ENCODE measurements at places on chromosomes 6 and 20. TPM values are rescaled to one million over a fixed set of nuclear protein-coding genes. Genes with fewer than 3 reads are reported as not detected.
A peak's percentile ranks its signal among the peaks of the same experiment; 100 is the strongest.

DNA sequence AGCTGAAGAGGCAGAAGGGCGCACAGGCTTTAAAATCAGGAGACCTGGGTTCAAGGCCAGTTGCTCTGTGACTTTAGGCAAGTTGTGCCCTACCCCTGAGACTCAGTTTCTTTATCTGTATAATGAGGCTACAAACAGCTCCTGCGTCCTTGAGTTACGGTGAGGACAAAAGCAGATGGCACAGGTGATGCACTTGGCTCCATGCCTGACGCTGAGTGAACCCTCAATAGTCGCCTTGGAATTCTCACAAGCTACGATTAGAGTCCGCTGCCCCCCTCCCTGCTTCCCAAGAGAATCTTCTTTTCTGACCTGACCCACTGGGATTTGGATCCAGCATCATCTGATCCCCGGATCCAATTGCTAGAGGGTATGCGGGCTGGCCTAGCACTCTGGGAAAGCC lies 6.4 kb downstream of the KCNG1 start:
- no peak overlapping the region for H3K4me3 ChIP-seq
- H3K27me3 ChIP-seq, result peaks cover 31% of the 10 kb centered on the region
- DNase-seq, result no peak
- peaks cover 2% of the 10 kb centered on the region for H3K4me1 ChIP-seq
- H3K36me3 ChIP-seq, result no peaks in the 10 kb centered on the region

GRCh38 chr6:163712566-163712961 lies 298.0 kb downstream of the QKI start:
- no peak overlapping the region for H3K4me3 ChIP-seq
- no peak for DNase-seq
- H3K27me3 ChIP-seq, result peaks cover 2% of the 10 kb centered on the region
- H3K27ac ChIP-seq, result no peak overlapping the region

- H3K4me1 ChIP-seq, result no peaks in the 10 kb centered on the region
- H3K27me3 ChIP-seq, result peaks cover 10% of the 10 kb centered on the region
- no peaks in the 10 kb centered on the region for H3K36me3 ChIP-seq
- no peak overlapping the region for H3K27ac ChIP-seq
- H3K4me3 ChIP-seq, result no peak overlapping the region
These were observed 6.0 kb downstream of the STMND1 start for GRCh38 chr6:17107863-17108262.

- no peak overlapping the region for H3K4me3 ChIP-seq
- no peak for DNase-seq
- H3K36me3 ChIP-seq, result no peaks in the 10 kb centered on the region
- H3K27ac ChIP-seq, result no peak overlapping the region
These were observed 147.6 kb upstream of the NRN1 start for GRCh38 chr6:6154335-6154734.

GRCh38 chr6:132228894-132229293 lies 172.4 kb downstream of the MOXD1 start:
- no peak overlapping the region for H3K27ac ChIP-seq
- no peaks in the 10 kb centered on the region for H3K36me3 ChIP-seq
- DNase-seq, result no peak
- no peak overlapping the region for H3K4me3 ChIP-seq
- peaks cover 3% of the 10 kb centered on the region for H3K27me3 ChIP-seq
- no peaks in the 10 kb centered on the region for H3K4me1 ChIP-seq

DNA sequence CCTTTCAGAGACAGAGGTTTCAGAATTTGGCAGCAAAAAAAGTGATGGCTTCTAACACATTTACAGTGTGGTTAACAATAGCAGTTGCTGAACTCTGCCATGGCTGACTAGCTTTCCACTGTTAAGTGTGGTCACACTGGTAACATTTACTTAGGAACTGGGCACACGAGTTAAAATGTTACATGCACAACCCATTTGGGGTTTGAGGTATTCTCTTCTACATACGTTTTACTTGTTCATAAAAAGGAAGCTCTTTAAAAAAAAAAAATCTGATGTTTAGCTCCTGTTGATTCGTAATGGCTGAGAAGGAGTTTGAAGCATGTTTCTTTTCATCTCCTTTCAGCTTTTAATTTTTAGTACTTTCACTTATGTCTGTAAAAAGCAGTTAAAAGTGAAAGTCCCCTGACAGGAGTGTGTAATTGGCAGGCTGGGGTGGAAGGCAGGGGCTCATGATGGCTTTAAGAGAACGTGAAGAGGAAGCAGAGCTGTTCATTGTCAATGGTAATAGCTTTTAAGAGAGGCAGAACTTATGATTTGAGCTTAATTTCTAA lies 245.9 kb downstream of the FARS2 start:
- H3K4me3 ChIP-seq, result no peak overlapping the region
- H3K27ac ChIP-seq, result peak overlapping the region; percentile 29
- H3K27me3 ChIP-seq, result no peaks in the 10 kb centered on the region
- H3K4me1 ChIP-seq, result peaks cover 18% of the 10 kb centered on the region

- H3K27ac ChIP-seq, result no peak overlapping the region
- H3K4me1 ChIP-seq, result no peaks in the 10 kb centered on the region
- peaks cover 31% of the 10 kb centered on the region for H3K36me3 ChIP-seq
- DNase-seq, result no peak
- no peaks in the 10 kb centered on the region for H3K27me3 ChIP-seq
These were observed 13.7 kb downstream of the NPEPL1 start for GRCh38 chr20:58706150-58706892.

DNA sequence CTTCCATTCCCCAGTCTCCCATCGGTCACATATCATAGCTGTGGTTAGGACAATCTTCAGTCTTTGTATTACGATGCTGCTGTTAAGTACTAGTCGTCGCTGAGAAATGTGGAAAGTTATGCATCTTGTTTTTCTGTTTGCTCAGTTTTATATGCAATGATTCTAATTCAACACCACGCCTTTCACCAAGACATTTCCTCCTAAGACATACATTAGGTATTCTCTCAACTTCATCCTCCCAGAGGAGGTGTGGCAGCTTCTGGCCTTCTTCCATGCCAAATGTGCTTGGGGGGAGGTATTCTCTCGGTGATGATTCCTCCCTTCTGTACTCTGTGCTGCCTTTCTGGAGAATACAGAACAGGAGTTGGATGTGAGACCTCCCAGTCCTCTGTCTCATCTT lies 66.1 kb downstream of the B4GALT5 start:
- H3K4me3 ChIP-seq, result no peak overlapping the region
- peaks cover 49% of the 10 kb centered on the region for H3K36me3 ChIP-seq

DNA sequence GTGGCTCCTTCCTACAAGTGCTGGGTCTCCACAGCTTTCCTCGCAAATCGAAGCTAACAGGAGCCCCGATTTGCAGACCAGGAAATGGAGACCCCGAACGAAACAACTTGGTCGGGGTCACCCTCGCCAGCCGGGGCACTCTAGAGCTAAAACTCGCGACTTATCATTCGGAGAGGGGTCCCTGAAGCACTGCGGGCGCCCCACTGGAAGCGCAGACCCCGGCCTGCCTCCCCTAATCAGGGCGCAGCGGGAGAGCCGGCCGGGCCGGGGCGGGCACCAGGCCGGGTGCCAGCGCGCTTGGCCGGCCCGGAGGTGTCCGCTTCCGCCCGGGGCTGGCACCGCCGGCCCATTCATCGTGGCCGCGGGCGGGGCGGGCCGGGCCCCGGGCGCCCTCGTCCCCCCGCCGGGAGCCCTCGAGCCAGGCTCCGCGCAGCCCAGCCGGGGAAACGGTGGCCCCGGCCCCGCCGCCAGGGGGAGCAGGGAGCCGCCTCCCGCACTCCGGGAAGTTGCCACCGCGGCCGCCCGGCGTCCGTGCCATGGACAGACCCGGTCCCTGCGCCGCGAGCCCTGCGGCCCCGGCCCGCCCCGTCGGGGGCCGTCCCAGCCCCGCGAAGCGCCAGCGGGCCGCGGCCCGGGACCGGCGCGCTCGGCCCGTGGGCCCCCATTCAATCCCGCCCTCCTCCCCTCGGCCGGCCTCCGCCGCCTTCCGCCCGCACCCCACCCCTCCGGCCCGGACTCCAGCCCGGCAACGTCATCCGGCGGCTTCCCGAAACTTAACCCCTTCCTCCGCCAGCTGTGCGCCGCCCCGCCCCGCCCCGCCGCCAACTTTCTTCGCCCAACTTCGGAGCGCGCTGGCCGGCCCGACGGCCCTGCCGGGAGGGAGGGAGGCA lies 961 bp downstream of the RRBP1 start:
- H3K27me3 ChIP-seq, result peaks cover 20% of the 10 kb centered on the region
- H3K4me1 ChIP-seq, result peaks cover 30% of the 10 kb centered on the region
- peak; percentile 70 for DNase-seq
- peaks cover 35% of the 10 kb centered on the region for H3K36me3 ChIP-seq
- peak overlapping the region; percentile 74 for H3K27ac ChIP-seq
- peak overlapping the region; percentile 80 for H3K4me3 ChIP-seq

GRCh38 chr6:50821441-50822077 lies 2.9 kb downstream of the TFAP2B start:
- H3K36me3 ChIP-seq, result no peaks in the 10 kb centered on the region
- peaks cover 7% of the 10 kb centered on the region for H3K4me1 ChIP-seq
- peaks cover 89% of the 10 kb centered on the region for H3K27me3 ChIP-seq
- no peak overlapping the region for H3K27ac ChIP-seq
- no peak overlapping the region for H3K4me3 ChIP-seq

DNA sequence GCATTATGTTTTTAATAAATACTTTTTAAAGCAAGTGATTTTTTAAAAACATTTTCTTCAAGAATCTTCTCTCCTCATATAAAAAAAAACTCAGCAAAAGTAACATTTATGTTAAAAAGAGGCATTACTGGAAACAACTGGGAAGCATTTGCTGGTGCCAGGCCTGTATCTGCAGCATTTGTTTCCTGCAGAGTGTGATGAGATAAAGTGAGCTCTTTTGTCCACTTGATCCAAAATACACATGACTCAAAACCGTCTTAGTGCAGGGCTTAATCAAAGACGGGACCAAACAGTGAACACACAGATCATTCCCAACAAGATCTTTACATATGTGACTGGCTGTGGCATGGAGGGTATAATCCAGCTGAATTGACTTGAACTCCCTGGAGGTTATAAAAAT lies 28.3 kb upstream of the RIPPLY2 start:
- no peak for DNase-seq
- H3K4me1 ChIP-seq, result no peaks in the 10 kb centered on the region
- no peak overlapping the region for H3K27ac ChIP-seq
- no peaks in the 10 kb centered on the region for H3K27me3 ChIP-seq

DNA sequence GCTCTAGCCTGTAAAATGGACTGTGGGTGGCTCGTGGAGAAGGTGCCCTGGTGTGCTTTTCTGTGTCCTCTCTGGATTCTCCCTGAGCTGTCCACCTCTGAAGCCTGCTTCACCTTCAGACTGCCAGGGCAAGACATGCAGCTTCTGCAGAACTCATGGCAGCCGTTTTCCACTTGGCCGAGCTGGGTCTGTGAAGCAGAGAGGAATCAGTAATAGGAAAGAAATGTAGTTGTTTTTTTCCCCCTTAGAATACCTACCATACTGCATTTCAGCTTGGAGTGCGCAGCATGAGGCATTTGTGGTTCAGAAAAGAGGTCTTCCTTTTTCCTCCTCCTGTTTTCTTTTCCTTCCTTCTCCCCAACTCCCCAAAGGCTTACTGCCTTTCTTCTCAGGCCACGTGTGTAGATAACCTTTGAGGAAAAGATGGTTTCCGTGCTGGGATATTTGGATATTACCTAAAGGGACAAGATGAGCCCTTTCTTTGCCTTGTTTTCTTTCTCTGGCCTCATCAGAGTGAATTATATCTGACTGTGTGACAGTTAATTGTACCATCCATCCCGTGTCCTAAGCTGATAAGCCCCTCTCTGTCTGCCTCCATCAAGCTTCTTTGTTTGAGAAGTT lies 39.4 kb downstream of the RREB1 start:
- H3K27ac ChIP-seq, result peak overlapping the region; percentile 59
- H3K27me3 ChIP-seq, result no peaks in the 10 kb centered on the region
- DNase-seq, result no peak
- peak overlapping the region; percentile 48 for H3K4me3 ChIP-seq
- H3K4me1 ChIP-seq, result peaks cover 65% of the 10 kb centered on the region

- H3K4me1 ChIP-seq, result no peaks in the 10 kb centered on the region
- H3K27ac ChIP-seq, result no peak overlapping the region
- H3K4me3 ChIP-seq, result no peak overlapping the region
- H3K36me3 ChIP-seq, result no peaks in the 10 kb centered on the region
- H3K27me3 ChIP-seq, result peaks cover 2% of the 10 kb centered on the region
These were observed 55.1 kb upstream of the FBXL4 start for GRCh38 chr6:99002831-99003230.

DNA sequence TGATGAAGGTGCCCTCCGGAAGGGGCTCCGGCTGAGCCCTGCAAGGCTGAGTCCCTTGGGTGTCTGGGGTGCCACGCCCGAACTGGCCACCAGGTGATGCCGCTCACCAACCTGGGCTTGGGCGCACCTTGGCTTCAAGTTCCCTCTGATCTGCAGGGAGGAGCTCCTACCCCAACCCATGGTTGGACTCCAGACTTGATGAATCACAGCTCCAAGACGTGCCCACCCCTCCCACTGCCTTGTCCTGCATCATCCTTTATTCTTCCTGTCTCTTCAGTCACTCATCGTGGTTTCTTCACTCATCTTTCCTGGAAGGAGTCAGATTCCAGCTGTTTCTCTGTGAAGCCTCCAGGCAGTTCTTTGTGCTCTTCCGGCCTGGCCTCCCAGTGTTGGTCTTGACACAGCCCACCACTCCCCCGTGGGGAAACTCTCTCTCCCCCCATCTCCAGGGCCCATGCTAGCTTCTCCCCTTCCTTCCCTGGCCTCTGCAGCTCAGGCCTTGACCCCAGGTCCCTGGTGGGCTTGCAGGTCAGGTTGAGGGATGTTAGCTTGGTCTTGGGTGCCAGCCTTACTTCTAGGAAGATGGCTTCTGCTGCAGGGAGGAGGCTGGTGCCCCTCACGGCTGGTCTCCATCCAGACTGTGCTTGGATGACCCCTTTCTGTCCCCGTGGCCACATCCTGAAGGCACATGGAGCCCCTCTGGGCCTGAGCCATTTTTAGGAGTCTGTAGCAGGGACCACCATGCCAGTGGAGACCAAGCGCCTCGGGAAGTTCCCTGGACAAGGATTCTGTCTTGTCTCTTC lies 2.6 kb upstream of the ZBP1 start:
- DNase-seq, result peak; percentile 55
- no peak overlapping the region for H3K4me3 ChIP-seq
- H3K27ac ChIP-seq, result no peak overlapping the region
- peaks cover 9% of the 10 kb centered on the region for H3K27me3 ChIP-seq

DNA sequence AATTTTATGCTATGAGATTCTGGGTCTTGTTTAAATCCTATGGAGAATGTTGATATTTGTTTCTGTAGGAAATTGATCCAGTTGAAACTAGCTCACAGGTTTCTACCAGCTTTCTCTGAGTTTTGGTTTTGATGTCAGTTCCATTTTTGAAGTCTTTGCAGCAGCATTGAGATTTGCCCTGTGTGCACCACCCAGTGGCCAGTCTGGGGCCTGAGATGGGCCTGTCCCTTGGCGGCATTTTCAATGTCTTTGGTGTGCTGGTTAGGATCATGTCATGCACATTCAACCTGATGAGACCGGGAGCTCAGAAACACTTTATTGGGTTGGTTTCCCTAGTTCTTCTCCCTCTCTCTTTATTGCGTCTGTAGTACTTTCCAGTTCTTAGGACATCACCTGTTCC lies 395.2 kb upstream of the MAP3K7 start:
- no peaks in the 10 kb centered on the region for H3K36me3 ChIP-seq
- no peak for DNase-seq
- no peaks in the 10 kb centered on the region for H3K27me3 ChIP-seq
- H3K4me3 ChIP-seq, result no peak overlapping the region
- no peaks in the 10 kb centered on the region for H3K4me1 ChIP-seq

GSTA2 gene
- not detected for total RNA-seq

POM121L2 gene
- total RNA-seq, result not detected

NRSN1 gene
- not detected for total RNA-seq

PEX3 gene
- total RNA-seq, result 21.4 TPM

HCRTR2 gene
- total RNA-seq, result not detected

RNF39 gene
- not detected for total RNA-seq

XKR7 gene
- not detected for total RNA-seq
